Lung microvascular endothelial cell (primary cell): ENCODE measurements at places on chromosomes 5 and 9. TPM values are rescaled to one million over a fixed set of nuclear protein-coding genes. Genes with fewer than 3 reads are reported as not detected.

SOHLH1 gene
- total RNA-seq = not detected in 2 replicates

OGN gene
- not detected in 2 replicates for total RNA-seq

ADAMTS13 gene
- 0.44 and 0.60 TPM in 2 replicates for total RNA-seq

GRCh38 chr9:96020792-96021550 is 145.5 kb downstream of the ERCC6L2 start:
- peak; percentile 28 for DNase-seq

DNA sequence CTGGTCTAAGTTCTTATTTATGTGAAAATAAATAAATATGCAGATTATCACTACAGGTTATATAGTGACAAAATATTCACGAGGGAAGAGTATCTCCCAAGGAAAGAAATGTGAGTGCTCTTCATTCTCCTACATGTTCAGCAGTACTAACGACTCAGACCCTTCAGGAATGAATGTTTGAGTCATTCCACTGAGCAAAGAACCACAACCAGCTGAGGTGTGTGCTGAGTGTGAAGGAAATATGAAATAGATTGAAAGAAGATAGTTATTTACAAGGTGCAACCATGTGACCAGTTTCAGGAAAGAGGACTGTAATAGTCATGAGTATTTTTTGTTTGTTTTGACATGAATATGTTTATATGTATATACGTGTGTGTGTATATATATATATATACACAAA is 228.7 kb downstream of the TUSC1 start:
- DNase-seq = no peak

RANBP3L gene
- total RNA-seq = under 0.01 and 0.20 TPM in 2 replicates

LCN15 gene
- total RNA-seq = 0.22 TPM in 1 of 2 replicates, not detected in the other

NR2F1-AS1 gene
- 16.1 and 29.8 TPM in 2 replicates for total RNA-seq

KCNMB1 gene
- total RNA-seq = not detected in 2 replicates

GRCh38 chr5:87298692-87299362 is 31.1 kb downstream of the RASA1 start:
- peak; percentile 3 for DNase-seq

DNA sequence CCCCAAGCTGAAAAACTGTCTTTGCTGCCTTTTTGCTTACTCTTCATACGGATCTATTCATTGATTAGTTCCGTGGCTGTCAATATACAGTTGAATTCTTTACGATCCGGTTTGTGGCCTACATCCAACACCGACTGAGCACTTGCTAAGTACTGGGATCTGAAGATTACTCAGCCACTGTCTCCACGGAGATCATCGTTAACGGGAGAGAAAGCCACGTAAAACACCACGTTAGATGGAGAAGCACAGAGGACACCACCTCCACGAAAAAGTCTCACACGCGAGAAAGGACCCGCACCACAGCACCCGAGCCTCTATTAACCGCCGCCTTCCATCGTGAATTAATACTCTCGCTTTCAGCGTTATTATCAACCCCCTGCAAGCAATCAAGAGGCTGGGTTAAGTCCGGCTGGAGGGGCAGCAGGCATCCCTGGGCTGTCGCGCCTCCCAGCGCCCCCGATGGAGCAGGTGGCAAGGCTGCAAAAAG is 650 bp downstream of the ELP1 start:
- DNase-seq = peak; percentile 40

GRCh38 chr5:10283927-10284635 is 23.6 kb downstream of the CMBL start:
- peak; percentile 87 for DNase-seq

RNF180 gene
- total RNA-seq = 1.1 and 1.6 TPM in 2 replicates

CDKN2B gene
- 1.4 and 4.4 TPM in 2 replicates for total RNA-seq

ENC1 gene
- total RNA-seq = 11.1 and 29.9 TPM in 2 replicates

DNA sequence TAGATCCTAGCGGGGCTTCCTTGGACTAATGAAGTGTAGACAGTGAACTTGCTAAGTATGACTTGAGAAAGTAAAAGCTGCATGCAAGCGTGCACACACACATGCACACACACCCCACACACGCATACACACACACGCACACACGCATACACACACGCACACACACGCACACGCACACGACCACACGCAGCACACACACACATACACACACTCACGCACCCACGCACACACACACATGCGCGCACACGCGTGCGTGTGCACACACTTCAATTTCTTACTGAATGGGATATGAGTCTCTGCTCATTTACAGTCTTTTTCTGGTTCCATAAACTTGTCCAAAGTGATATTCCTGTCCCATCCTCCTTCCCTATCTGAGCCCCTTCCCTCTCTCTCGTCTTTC is 41.2 kb downstream of the MSX2 start:
- DNase-seq = no peak

- DNase-seq = no peak
These were observed 161.6 kb downstream of the NR3C1 start for GRCh38 chr5:143241892-143242291.

DNA sequence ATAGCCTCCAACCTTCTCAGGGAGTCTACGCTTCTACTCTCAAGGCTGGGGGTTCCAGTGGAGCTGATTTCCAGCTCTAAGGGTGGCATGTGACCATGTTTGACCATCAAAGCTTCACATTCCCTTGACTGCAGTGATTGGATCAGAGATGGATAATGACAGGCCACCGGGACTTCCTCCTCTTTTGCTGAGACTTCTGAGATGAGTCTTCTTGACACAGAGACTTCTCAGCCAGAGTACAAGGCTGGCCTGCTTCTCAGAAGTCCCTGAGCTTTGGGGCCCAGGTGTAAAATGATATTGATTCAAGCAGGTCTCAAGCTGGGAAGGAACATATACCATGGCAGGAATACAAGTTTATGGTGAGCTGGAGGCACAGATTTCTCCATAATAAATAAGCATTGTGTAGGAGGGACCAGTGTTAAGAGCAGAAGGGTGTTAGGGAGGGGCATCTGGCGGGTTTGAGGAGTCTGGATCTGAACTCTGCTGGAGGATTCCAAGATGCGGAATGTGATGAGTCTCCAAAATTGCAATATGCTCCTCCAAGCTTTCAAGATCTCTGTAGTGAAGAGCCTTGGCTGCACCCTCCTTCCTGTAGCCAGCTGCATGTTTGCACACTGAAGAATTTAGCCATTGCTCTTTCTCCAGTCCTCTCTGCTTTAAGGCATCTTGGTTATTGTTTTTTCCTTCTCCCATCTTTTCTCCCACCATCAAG is 41.7 kb upstream of the HSD17B4 start:
- DNase-seq = no peak

DNA sequence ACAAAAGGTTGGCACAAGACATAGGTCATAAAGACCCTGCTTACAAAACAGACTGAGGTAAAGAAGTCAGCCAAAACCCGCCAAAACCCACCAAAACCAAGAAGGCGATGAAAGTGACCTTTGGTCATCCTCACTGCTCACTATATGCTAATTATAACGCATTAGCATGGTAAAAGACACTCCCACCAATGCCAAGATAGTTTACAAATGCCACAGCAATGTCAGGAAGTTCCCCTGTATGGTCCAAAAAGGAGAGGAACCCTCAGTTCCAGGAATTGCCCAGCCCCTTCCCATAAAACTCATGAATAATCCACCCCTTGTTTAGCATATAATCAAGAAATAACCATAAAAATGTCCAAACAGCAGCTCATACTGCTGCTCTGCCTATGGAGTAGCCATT is 27.7 kb downstream of the MLLT3 start:
- DNase-seq = no peak

GRCh38 chr9:34777666-34778065 is 67.7 kb upstream of the CCL21 start:
- DNase-seq = no peak

ZNF618 gene
- total RNA-seq = 6.7 and 8.1 TPM in 2 replicates

ANKRD31 gene
- not detected in 2 replicates for total RNA-seq

TIGD6 gene
- 2.6 and 5.6 TPM in 2 replicates for total RNA-seq

LCN1 gene
- not detected in 2 replicates for total RNA-seq

FBP2 gene
- not detected in 2 replicates for total RNA-seq

DNA sequence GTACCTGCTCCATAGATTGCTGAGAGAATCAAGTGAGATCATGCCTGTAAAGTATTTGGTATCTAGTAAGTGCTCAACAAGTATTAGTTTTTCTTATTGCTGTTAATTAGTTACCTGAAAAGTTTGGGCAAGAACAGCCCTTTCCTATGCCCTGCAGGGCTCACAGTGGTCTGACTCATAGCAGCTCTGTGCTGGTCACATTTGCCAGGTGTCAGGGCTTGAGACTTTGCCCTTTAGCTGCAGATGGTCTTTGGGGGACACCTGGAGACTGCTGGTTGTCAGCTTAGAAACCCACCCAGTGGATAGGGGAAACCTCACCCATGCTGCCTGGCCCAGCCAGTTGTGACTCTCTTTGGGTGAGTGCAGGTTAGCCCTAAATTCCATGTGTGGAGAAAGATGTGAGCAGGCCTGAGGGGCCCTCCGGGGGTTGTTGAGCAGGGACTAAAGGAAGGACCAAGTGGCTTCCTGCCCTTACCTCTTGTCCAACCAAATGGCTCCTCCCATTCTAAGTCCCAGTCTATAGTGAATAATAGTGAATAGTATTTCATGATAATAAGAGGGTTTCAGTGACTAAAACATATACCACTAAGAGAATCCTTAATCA is 9.0 kb downstream of the COL27A1 start:
- no peak for DNase-seq

DNA sequence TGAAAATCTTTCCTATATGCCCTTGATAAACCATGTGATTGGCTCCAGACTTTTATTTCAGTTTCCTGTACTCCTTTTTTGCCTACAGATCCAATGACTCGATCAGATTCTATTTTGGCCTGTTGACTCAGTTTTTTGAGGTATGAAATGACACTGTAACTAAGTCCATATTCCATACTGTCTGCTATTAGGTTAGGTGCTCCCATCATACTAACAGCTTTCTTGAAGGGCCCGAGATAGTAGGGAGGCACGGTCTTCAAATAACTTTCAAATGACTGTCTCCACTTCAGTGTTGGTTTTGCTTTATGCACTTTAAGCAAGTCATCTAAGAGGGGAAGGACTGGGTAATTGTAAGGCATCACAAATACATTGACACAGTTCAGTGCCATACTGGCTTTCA is 295.4 kb upstream of the DAB2 start:
- DNase-seq = no peak

TUT7 gene
- 14.6 and 22.4 TPM in 2 replicates for total RNA-seq

LCN9 gene
- total RNA-seq = not detected in 2 replicates

GRCh38 chr5:168661593-168662485 is 82.7 kb upstream of the PANK3 start:
- DNase-seq = no peak
